ENCODE measurements at places on chromosomes 12 and 14. TPM values are rescaled to one million over a fixed set of nuclear protein-coding genes. Genes with fewer than 3 reads are reported as not detected.

NID2 gene
- total RNA-seq, result 19.2 TPM

TRIM9 gene
- 8.3 TPM for total RNA-seq

SLC17A8 gene
- total RNA-seq, result not detected

DDX23 gene
- total RNA-seq, result 80.3 TPM

GALNT4 gene
- total RNA-seq, result 2.9 TPM

CCND2 gene
- not detected for total RNA-seq

TPH2 gene
- total RNA-seq, result not detected

ENDOU gene
- not detected for total RNA-seq

FLRT2 gene
- 2.2 TPM for total RNA-seq

Data from A549 treated with RU486 at 1 μM for 4 hours (cell line).